Keratinocyte (primary cell): ENCODE measurements at places on chromosomes 7 and 10.
A peak's percentile ranks its signal among the peaks of the same experiment; 100 is the strongest.

DNA sequence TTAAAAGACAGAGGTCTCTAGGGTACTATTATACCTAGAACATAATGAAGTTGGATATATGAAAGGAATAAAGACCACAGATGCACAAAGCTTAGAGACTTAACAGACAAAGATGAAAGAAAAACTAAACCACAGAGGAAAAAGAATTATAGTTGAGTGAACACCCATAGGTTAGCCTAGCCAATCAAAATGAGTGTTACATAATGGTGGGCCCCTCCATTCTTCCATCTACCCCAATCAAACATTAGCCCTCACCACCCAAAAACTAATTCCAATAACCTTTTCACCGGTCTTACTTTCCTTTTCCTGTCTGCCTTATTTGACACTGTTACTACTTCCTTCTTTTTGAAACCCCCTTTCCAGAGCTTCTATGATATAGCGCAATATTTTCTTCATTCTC lies 130.1 kb downstream of the ELMO1 start:
- DNase-seq = no peak

DNA sequence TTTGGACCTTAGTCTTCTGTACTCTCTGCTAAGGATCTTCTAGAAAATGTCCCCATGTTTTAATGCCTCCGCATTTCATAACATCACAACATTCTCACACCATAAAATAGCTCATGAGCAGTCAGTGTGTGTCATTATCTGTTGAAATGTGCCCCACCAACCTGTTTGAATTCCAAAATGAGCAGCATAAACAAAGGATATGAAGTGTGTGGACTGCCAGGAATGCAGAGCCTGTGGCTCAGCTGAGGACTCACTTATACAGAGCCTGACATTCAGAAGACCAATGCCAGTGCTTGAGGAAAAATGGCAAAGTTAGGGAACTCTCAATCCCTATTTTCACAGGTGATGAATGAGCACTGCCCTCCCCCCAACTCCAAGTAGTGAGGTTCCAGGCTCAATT lies 621.4 kb downstream of the POM121L12 start:
- DNase-seq = no peak

- no peak for DNase-seq
Observed at GRCh38 chr10:126833542-126833941, 71.7 kb upstream of the DOCK1 start.

DNA sequence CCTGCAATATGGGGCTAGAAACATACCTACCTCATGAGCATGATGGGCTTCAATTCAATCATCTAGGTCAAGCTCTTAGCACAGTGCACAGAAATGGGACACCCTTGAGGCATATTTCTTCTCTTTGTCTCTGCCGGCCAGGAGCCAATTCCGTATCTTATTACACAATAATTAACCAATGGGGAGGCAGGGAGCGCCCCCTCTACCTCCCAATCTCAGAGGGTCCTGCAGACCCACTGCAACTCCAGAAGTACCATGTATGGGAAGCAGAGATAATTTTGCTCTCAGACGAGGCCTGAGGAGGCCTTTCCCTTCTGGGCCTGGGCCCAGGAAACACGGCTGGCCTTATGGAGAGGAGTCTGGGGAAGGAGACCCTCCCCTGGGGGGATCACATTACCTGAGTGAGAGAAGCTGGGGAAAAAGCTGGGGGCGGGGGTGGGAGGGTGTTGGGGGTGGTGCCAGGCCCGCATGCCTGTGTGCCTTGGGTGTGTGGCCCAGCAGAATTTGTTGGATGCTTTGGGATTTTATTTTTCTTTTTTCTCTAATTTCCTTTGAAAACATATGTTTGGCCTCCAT lies 155.5 kb downstream of the UBE2H start:
- DNase-seq = no peak

- DNase-seq = no peak
Observed at GRCh38 chr10:4357911-4358310, 468.1 kb upstream of the AKR1E2 start.

GRCh38 chr7:100730136-100730800 lies 3.1 kb upstream of the ZAN start:
- DNase-seq = no peak

GRCh38 chr7:2934211-2934731 lies 90.2 kb upstream of the GNA12 start:
- DNase-seq = peak; percentile 59

DNA sequence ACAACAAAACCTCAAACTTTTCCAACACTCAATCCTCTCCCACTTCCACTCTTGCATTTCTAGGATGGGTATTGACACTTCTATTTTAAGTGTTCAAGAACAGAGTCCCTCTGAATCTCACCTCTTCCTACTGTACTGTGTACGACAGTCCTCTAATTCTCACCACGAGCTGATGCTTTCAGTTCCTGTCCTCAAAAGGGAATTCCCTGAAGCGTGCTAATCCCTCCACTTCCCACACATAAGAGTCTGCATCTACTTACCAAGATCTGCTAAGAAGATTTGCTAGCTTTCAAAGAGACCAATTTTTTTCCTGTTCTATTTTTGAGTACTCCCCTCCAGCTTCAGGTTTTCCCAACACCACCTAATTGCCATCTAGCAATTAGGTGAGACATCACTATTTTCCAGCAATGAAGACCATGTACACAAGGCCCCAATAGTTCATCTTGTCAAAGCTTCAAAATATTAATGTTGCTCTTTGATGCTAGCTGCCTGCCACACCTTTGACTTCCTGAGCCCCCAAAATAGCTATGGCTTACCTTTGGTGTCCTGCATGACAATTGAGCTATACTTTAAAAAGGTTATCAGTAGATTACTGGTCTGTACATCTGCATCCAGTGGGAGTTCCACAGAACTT lies 54.4 kb downstream of the ARMH3 start:
- no peak for DNase-seq

- DNase-seq = no peak
Observed at GRCh38 chr10:99610221-99610620, 10.0 kb downstream of the SLC25A28 start.

- no peak for DNase-seq
Observed at GRCh38 chr7:36346260-36346831, 43.3 kb upstream of the ANLN start.

- no peak for DNase-seq
Observed at GRCh38 chr10:103752680-103753248, 102.6 kb downstream of the SH3PXD2A start.

GRCh38 chr10:96306516-96306915 lies 2.3 kb downstream of the DNTT start:
- DNase-seq = no peak

DNA sequence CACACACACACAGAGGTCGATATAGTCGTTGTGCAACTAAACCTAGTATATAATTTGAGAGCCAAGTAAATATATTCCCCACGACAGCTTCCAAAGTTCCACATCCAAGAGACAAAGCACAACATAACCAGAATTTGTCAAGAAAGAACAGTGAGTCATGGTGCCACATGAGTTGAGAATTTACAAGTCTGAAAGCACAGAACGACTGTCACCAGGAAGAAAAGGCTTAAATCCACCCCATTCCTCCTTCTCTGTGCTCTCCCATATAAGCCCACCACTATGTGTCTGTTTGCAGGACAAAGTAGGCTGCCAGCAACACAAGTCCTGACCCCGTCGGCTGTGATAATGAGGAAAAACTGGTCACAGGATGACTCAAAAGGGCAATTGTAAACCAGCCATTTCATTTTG lies 32.8 kb downstream of the GSAP start:
- DNase-seq = no peak

DNA sequence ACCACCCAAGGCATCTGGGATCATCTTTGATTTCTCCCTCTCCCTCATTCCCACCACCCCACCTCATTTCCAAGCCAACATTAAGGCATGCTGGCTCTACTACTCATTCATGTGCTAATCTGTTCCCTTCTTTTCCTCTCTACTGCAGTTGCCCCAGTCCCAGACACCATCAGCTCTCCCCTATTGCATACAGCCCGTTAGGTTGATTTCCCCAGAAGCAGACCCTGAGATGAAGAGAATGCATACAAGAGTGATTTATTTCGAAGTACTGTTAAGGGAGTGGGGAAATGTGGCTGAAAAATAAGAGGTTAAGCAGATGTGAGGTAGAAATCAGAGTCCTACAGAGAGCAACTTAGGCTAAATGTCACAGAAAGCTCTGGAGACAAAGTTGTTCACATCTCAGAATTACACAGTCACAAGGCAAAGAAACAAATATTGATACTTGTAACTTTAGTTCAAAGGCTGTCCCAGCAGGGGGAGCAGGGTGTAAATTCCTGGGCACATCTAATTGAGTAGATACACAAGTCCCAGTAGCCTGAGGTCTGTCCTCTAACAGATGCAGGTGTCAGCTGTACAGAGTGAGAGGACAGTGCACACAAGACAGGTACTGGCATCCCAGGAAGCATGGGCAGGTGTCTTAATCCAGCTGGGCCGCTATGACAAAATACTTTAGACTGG lies 20.9 kb downstream of the AKR1D1 start:
- DNase-seq = no peak

DNA sequence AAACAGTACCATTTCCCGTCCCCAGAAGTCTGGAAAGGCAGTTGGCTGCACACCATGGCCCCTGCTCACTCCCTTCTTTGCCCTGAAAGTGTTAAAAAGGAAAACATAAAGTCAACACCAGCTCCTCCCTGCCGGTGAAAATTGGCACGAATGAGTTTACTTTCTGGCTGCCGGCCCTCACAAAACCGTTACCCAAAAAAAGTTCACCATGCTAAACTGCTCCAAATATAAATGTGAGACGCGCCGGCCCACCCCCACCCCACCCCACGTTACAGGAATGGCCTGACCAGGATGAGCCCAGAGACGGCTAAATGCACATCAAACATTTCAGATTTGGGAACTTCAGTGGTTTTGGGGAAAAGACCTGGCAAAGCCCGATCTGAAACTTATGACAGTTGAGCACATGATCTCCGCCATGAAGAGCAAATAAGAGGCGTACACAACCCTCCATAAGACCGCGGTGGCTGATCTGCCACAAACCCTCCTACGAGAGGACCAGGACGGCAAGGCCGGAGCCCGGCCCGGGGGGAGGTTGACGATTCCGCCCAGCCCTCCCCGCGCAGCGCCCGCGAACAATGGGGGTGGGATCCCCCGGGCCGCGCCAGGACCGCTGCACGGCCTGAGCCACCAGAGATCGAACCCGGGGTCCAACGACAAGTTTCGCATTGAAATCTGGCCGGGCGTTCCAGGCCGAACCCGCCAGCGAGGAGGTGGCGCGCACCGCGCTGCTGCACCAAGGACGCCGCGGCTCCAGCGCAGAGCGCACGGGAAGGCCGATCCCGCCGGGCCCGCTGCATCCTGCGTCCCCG lies 952 bp downstream of the DIP2C start:
- DNase-seq = no peak

- no peak for DNase-seq
Observed at GRCh38 chr7:158525648-158526484, 61.8 kb downstream of the PTPRN2 start.

GRCh38 chr7:45597286-45597984 lies 23.3 kb downstream of the ADCY1 start:
- no peak for DNase-seq

GRCh38 chr10:23448802-23449570 lies 10.1 kb downstream of the OTUD1 start:
- DNase-seq = no peak

GRCh38 chr10:6394084-6394483 lies 186.0 kb downstream of the PRKCQ start:
- no peak for DNase-seq

DNA sequence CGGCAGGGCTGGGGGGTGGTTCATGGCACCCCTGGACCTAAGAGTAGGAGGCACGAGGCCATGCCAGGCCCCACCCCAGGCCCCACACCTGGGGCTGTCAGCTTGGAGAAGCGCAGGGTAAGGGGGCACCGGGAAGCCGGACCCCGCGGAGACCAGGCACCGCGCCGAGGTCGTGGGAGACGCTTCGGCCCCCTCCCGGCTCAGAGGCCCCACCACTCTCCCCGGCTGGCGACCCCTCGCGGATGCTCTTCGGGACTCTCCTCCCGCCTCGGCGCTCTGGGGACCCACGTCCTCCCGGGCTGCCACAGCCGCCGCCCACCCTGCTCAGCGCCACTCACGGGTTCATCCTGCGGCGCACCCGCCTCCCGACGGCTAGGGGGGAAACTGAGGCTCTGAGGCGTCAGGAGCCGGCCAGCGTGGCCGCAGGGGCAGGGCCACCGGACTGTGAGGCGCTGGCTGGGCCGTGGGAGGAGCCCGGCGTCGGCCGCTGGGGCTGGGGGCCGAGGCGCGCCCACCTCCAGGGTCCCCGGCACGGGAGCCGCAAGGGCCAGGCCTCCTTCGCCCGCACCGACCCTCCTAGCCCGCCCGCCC lies 25.9 kb downstream of the PDGFA start:
- no peak for DNase-seq

DNA sequence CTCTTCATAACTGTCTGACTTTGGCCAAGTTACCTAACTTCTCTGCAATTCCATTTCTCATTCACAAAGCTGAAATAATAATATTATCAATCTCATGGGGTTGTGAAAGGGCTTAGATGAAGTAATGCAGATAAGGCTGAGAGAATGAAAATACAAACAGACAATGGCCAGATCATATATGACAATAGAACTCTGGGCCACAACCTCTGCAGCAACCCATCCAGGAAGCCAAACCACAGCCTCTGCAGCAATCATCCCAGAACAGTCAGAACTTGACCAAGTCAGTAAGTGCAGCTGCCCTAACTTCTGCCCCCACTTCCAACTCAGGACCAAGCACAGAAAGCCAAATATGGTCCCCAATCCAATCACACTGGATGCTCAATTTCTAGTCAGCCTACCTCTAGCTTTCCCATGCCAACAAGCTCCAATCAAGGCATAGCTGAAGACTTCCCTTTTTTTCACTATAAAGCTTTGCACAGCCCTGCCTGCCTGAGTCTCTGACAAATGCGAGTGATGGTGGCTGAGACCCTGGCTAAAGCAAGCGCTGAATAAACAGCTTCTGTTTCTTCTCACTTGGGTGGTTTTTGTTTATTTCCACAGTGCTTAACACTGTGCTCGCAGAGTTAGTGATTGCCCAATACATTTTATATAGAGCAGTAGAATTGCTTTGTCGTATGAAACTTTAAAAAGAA lies 34.8 kb upstream of the TNPO3 start:
- DNase-seq = no peak

GRCh38 chr7:68562323-68562899 lies 1035.9 kb upstream of the AUTS2 start:
- no peak for DNase-seq

- DNase-seq = no peak
Observed at GRCh38 chr7:8639668-8640067, 206.3 kb downstream of the NXPH1 start.

- DNase-seq = no peak
Observed at GRCh38 chr7:2855386-2855785, 11.3 kb upstream of the GNA12 start.

DNA sequence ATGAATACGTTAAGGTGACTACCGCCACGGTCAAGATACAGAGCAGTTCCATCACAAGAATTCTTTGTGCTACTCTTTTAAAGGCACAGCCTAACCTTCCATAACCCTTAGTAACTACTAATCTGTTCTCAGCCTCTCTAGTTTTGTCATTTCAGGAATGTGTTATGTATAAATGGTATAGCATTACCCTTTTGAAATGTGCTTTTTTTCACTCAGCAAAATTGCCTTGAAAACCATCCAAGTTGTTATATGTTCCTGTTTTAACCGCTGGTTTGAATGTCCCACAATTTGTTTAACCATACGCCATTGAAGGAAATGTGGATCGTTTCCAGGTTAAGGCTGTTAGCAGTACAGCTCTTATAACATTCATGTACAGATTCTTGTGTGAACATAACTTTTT lies 32.0 kb downstream of the WAC start:
- DNase-seq = no peak

- DNase-seq = no peak
Observed at GRCh38 chr10:18516851-18517250, 134.5 kb downstream of the NSUN6 start.
